ENCODE measurements at places on chromosomes 5 and 9. TPM values are rescaled to one million over a fixed set of nuclear protein-coding genes. Genes with fewer than 3 reads are reported as not detected.

The ANKRD18A gene
- total RNA-seq, result not detected

The SECISBP2 gene
- total RNA-seq, result 33.0 TPM

The RPL37 gene
- 192 TPM for total RNA-seq

The CDC20B gene
- total RNA-seq, result not detected

The DNM1 gene
- 14.2 TPM for total RNA-seq

The SYK gene
- not detected for total RNA-seq

The PCA3 gene
- not detected for total RNA-seq

The ZNF366 gene
- total RNA-seq, result 0.05 TPM

The TAF11L8 gene
- total RNA-seq, result not detected

The SV2C gene
- not detected for total RNA-seq

The GAPT gene
- not detected for total RNA-seq

The NIPSNAP3A gene
- total RNA-seq, result 42.2 TPM

The IL13 gene
- not detected for total RNA-seq

The ANXA2R gene
- total RNA-seq, result 1.2 TPM

The SAXO1 gene
- total RNA-seq, result not detected

The IL9 gene
- total RNA-seq, result not detected

The PAXX gene
- 13.5 TPM for total RNA-seq

The FST gene
- 12.9 TPM for total RNA-seq

The POU5F2 gene
- 1.2 TPM for total RNA-seq

The IFNB1 gene
- total RNA-seq, result 0.30 TPM

The ECM2 gene
- total RNA-seq, result 0.65 TPM

The ADAMTS2 gene
- total RNA-seq, result 113 TPM

The NOXA1 gene
- 0.18 TPM for total RNA-seq

The CYFIP2 gene
- 18.7 TPM for total RNA-seq

The ANKHD1 gene
- 69.1 TPM for total RNA-seq

The AFAP1L1 gene
- 3.4 TPM for total RNA-seq

The JAKMIP2 gene
- total RNA-seq, result 5.9 TPM

The SH3TC2 gene
- 1.2 TPM for total RNA-seq

The NR2F1-AS1 gene
- 15.4 TPM for total RNA-seq

The CLIC3 gene
- total RNA-seq, result 3.3 TPM

The PCSK5 gene
- total RNA-seq, result 10.7 TPM

The SLC6A19 gene
- not detected for total RNA-seq

The FBN2 gene
- 217 TPM for total RNA-seq

The HRH2 gene
- not detected for total RNA-seq

The LHX3 gene
- not detected for total RNA-seq

Data from smooth muscle cell of the umbilical artery (primary cell).